ENCODE measurements at places on chromosomes 2 and 18.
A peak's percentile ranks its signal among the peaks of the same experiment; 100 is the strongest.

- DNase-seq = no peak
These were observed 29.8 kb downstream of the UPP2 start for GRCh38 chr2:158131483-158131912.

DNA sequence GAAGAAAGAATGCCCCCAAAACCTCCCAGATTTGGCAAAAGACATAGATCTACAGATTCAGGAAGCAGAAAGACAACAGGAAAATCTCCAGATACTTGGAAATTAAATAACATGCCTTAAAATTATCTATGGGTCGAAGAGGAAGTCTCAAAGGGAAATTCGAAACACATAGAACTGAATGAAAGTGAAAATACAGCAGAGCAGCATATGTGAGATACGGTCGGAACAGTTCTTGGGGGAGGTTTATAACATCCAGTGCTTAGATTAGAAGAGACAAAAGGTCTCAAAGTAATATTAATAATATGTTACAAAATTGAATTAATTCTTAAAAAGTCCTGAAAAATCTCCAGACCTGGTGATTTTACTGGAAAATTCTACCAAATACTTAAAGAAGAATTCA, 14.3 kb downstream of the KCNG2 start:
- DNase-seq = no peak

DNA sequence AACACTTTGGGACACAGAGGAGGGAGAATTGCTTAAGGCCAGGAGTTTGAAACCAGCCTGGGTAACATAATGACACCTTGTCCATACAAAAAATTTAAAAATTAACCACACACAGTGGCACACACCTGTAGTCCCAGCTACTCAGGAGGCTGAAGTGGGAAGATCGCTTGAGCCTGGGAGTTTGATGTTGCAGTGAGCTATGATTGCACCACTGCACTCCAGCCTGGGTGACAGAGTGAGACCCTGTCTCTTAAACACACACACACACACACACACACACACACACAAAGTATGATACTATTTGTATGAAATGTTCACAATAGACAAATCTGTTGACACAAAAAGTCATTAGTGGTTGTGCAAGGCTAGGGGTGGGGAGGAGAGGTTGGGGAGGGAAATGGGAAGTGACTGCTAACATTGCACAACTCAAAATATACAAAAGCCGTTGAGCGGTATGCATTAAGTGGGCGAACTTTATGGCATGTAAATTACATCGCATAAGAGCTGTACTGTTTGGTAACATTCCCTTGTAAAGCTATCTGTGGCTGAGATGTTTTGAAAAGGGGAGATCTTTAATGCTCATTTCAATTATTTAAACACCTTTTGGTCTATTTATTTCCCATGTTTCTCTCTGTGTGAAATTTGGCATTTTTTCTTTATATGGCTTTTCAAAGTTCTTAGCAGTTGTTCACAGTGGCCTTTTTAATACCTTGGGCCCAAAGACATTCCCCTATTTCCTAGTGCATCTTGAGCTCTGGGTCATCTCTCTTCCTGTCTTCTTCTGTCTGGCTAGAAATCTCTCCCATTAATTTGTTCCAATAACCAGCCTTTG, 58.9 kb upstream of the ZNF516 start:
- DNase-seq = no peak

DNA sequence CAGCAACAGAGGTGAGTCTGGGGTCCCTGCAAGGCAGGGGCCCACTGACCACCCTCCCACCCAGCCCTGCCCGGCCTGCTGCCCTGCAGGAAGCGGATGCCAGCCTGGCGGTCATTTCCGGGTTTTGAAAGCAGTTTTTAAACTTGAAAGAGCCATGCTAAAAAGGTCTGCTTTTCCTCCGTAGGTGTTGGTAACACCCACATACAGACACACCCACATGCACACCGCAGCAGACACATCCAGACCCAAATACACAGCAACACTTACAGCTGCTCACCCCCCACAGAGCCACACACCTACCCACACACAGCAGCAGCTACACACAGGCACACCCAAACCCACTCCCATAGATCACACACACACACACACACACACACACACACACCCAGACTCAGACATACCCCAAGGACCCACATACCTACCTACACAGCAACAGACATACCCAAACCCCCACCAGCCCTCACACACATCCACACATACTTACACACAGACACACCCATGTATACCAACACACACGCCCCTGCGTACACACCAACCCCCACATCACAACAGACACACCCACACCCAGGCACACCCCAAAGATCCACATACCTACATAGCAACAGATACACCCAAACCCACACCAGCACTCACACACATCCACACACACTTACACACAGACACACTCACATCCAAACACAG, 7.6 kb downstream of the ZFP36L2 start:
- DNase-seq = peak; percentile 60

DNA sequence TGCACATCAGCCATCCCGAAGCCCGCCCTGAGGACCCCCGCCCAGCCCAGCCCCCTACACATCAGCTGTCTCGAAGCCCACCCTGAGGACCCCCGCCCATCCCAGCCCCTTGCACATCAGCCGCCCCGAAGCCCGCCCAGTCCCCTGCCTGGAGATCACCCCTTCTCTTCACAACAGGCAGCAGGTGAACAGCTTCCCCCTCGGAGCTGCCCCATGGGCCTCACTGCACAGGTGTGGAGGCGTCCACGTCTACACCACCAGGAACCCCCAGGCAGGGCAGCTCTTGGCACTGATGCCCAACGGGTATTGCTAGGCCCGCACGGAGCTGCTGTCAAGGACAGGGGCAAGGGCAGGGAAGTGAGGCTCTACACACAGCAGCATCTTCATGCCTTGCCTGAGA, 137.6 kb downstream of the HDAC4 start:
- no peak for DNase-seq

GRCh38 chr18:9755615-9756014, 47.5 kb downstream of the RAB31 start:
- DNase-seq = no peak

GRCh38 chr2:133817680-133818566, 249.7 kb upstream of the NCKAP5 start:
- DNase-seq = no peak

GRCh38 chr2:217610401-217610814, 392.4 kb downstream of the TNS1 start:
- peak; percentile 8 for DNase-seq

DNA sequence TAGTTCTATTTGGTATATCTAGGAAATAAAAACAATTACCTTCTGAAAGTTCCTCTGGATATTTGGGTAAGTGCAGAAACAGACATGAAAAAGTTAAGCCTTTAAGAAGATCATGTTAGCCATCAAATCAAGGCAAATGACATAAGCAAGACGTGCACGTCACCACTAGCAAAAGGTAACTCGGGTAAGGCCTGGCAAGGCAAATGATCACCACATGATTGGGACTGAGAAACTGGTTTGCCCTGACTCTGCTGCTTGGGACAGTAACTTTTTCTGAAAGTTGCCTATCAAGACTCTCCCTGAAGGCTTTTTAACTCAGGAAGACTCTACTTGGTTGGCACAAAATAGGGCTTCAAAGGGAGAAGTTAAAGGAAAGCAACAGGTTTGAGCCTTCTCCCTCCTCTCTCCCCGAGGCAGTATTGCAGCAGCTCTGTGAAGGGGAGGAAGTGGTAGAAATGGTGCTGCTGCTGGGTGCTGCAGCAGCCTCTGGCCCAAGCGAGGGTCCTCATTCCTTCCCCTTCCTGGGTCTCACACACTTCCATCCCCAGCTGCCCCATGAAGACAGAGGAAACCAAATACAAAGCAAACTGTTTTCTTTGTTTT, 17.1 kb upstream of the TMEM237 start:
- DNase-seq = no peak

DNA sequence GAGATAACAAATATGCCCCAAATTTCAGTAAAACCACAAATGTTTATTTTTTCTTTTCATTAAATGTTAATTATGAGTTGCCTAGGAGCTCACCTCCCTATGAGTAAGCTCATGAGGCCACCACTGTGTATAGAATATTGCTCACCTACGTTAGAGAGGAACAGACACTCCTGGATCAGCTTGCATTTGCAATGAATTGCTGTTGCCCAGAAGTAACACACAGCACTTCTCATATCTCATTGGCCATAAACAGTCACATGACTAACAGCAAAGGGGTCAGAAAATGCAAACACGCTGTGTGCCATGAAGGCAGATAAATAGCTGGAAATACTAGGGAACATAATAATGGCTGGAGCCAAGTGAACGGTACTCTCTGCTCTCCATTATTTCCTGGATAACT, 89.0 kb upstream of the GALNT5 start:
- no peak for DNase-seq

- no peak for DNase-seq
These were observed 17.6 kb downstream of the EMX1 start for GRCh38 chr2:72934683-72935610.

- DNase-seq = no peak
These were observed 131.9 kb downstream of the MEIS1 start for GRCh38 chr2:66566726-66567399.

DNA sequence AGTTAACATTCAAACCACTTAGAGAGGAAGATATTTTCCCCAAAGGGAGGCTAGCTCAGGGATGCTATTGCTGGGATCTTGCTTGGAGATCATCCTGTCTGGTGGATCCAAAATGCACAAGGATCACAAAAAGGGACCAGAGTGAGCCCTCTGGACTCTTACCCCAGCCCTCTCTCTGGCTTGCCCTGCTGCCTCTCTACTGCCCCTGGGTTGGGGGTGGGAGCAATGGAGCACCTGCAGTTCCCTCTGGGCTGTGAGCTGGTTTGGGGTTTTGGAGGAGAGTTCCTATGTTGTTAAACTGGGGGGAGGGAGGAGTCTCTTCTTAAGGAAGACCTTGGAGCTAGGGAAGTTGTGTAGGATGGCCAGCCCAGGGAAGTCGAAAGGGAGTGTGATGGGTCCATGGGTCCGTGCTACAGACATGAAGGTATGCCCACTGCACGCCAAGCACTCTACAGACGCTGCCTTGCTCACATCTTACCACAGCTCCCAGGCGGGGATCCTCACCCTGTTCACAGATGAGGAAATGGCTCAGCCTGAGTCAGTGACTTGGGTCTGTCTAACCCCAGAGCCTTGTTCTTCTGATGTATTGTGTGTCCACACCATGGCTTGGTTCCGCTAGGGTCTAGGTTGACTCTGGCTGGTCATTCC, 3.8 kb downstream of the LBH start:
- DNase-seq = peak; percentile 51

DNA sequence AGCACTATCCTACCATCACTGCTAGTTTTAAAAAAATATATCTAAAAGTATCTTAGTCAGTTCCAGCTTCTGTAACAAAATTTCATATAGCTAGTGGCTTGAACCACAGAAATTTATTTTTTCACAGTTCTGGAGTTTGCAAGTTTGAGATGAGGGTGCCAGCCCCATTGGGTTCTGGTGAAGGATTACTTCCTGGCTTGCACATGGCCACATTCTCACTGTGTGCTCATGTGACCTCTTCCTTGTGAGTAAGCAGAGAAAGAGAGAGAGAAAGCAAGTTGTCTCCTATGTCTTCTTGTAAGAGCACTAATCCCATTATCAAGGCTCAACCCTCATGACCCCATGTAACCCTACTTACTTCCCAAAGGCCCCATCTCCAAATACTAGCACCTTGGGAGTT, 158.9 kb downstream of the DOK6 start:
- DNase-seq = no peak

GRCh38 chr2:31324016-31324633, 90.2 kb downstream of the EHD3 start:
- DNase-seq = no peak

GRCh38 chr18:41767960-41768359, 187.1 kb upstream of the PIK3C3 start:
- DNase-seq = no peak

GRCh38 chr2:219460424-219460926, 25.8 kb downstream of the SPEG start:
- no peak for DNase-seq

GRCh38 chr2:178810422-178810821, 3.2 kb upstream of the TTN start:
- DNase-seq = no peak

- no peak for DNase-seq
These were observed 8.7 kb upstream of the DSG2 start for GRCh38 chr18:31489311-31489710.

DNA sequence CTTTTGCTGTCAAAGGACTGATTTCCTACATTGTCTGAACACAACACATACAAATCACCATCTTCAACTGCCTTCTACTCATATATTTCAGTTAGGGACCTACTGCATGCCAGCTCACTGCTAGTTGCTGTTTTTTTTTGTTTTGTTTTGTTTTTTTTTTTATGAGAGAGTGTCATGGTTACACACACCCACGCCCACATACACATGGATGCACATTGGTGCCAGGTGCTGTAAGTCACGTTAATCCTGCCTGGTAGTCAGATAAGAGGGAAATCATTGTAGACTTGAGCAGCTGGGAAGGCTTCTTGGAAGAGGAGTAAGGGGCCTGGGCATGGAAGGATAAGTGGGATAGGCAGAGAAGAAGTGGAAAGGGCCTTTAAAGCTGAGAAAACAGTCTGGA, 209.9 kb downstream of the TDRD15 start:
- DNase-seq = no peak

GRCh38 chr2:234435836-234436481, 60.9 kb downstream of the ARL4C start:
- no peak for DNase-seq

GRCh38 chr2:46308629-46309028, 11.4 kb downstream of the EPAS1 start:
- no peak for DNase-seq

- DNase-seq = no peak
These were observed 15.5 kb downstream of the BABAM2 start for GRCh38 chr2:27906074-27906473.

GRCh38 chr2:240338274-240338673, 97.2 kb upstream of the GPC1 start:
- DNase-seq = no peak

DNA sequence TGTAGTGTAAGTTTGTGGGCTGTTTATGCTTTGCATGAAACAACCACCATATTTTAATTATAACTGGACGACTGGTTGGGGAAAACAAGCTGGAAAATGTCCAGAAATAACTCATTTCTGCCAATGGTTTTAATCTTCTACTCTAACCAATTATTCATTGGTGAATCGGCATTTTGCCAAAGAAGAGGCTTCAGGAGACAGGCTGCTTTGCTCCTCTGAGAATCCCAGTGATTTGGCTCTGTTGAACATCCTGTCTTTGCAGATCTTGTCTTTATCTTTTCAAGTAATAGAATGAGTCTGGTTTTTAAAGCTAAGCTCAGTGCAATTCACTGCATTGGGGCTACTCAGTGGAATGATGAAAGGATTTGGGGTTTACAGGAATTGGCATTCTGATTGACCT, 109.6 kb downstream of the APOB start:
- no peak for DNase-seq

DNA sequence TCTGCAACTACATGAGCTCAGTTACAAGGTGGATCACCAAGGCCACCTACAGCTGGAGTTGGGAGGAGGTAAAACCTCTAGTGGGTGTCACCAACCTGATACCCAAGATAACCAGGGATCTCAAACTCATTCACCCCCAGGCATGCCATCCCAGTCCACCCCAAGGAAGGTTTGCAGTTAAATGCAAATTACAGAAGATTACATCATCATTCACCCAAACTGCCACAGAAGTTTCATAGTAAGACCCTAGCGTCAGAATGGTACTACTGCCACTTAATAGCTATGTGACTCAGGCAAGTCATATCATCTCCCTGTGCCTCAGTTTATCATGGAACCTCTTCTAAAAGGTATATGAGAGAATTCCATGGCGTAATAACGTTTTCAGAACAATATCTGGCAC, 111.2 kb downstream of the MYO5B start:
- no peak for DNase-seq

- no peak for DNase-seq
These were observed 38.0 kb upstream of the DARS1 start for GRCh38 chr2:136023416-136023815.
